AG08395 (cell line): ENCODE measurements at places on chromosomes 16 and 17.

DNA sequence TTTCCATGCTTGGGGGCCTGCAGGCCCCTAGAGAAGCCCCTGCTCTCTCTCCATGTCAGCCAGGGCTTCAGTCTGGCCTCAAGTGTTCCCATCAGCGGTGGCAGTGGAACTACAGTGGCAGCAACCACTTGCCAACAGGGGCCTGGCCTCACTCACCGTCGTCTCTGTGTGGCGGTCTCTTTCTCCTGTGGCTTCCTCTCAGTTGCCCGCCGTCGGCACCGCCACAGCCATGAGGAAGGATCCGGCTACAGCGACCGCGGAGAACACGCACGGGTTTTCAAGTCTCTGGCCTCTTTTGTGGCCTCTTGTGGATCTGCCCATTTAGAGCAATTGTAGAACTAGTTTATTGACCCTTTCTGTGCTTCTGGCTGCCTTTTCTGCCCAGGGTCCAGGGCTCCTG is 8.5 kb downstream of the ARMC7 start:
- no peak for DNase-seq

DNA sequence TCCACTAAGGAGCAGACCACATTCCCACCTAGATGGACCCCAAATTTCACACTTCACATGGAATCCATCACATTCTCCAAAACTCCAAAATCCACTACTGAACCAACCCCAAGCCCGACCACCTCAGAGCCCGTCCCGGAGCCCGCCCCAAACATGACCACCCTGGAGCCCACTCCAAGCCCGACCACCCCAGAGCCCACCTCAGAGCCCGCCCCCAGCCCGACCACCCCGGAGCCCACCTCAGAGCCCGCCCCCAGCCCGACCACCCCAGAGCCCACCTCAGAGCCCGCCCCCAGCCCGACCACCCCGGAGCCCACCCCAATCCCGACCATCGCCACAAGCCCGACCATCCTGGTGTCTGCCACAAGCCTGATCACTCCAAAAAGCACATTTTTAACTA is 1.6 kb downstream of the GP1BA start:
- no peak for DNase-seq

DNA sequence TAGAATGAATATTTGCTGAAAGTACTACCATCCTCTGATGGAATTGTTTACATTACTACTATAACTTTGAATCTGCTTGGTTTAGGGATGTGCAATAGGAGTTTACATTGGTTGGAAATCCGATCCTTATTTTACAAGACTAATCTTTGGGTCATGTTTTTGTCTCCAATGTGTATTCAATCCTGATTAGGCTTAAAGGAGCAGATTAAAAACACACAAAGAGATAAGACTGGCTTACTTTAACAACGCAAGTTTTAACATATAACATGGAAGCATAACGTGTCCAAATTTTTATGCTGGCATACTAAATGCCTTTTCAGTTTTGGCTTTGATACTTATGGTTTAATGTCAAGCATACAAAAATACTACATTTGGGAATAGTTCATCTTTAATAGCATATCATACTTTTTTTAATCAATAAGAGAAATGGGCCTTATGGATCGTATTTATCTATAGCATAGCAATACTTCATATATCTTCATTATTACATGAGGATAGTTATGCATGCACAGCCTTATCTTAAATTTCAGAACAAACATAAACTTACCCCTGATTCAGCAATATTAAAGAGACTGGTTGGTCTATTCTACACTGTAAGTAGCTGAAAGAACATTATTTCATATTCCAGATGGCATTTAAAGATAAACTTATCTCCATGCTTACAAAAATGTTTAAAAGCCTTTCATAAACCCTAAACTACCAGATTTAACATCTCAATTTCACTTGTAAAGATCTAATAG is 69.9 kb upstream of the NACA2 start:
- DNase-seq = no peak

DNA sequence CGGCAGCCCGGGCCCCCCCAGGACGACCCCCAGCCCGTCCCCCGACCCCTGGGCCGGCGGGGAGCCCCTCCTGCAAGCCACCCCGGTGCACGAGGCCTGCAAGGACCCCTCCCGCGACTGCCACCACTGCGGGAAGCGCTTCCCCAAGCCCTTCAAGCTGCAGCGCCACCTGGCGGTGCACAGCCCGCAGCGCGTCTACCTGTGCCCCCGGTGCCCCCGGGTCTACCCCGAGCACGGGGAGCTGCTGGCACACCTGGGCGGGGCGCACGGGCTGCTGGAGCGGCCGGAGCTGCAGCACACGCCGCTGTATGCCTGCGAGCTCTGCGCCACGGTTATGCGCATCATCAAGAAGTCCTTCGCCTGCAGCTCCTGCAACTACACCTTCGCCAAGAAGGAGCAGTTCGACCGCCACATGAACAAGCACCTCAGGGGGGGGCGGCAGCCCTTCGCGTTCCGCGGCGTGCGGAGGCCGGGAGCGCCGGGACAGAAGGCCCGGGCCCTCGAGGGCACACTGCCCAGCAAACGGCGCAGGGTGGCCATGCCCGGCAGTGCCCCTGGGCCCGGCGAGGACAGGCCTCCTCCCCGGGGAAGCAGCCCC is 15.6 kb upstream of the ZFPM1 start:
- DNase-seq = peak; percentile 58

DNA sequence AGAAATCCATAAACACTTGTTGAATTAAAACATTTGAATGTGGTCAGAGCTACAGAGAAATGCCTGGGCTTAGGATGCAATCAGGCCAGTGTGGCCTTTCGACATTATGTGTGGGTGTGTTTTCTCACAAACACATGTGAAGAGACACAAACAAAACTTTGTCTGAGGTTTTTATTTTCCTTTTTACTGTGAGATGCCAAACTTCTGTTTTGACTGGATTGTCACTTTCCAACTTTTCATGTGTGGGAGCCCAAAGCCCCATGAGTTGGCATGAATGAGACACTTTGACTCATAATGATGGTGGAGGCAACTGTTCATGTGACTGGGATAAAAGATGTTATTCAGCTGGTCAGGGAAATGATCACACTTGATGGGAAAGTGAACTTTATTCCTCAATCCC is 71.9 kb upstream of the GAS7 start:
- peak; percentile 58 for DNase-seq

GRCh38 chr17:52754838-52755237 is 596.3 kb upstream of the CA10 start:
- no peak for DNase-seq

- DNase-seq = peak; percentile 82
Measured at GRCh38 chr17:42142371-42142896, 12.4 kb downstream of the RAB5C start.

GRCh38 chr17:43309505-43310332 is 75.9 kb upstream of the RNU2-1 start:
- DNase-seq = no peak

- no peak for DNase-seq
Measured at GRCh38 chr16:28171816-28172215, 39.9 kb downstream of the XPO6 start.

DNA sequence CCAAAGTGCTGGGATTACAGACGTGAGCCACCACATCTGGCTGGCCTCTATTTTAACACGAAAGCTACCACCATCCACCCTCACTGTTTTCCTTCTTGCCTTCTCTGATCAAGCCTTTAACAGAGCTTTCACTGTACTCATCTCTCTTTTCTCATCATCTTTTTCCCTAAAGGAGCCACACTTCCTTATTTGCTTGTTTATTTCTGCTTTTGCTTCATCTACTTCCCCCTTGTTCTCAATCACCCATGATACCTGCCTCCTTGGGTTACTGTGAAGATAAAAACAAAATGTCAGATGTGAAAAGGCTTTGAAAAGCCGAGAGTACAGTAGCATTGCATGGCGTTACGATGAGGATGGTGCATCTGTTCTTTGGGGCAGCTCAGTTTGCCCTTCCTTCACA is 79.9 kb downstream of the ZNF18 start:
- no peak for DNase-seq

DNA sequence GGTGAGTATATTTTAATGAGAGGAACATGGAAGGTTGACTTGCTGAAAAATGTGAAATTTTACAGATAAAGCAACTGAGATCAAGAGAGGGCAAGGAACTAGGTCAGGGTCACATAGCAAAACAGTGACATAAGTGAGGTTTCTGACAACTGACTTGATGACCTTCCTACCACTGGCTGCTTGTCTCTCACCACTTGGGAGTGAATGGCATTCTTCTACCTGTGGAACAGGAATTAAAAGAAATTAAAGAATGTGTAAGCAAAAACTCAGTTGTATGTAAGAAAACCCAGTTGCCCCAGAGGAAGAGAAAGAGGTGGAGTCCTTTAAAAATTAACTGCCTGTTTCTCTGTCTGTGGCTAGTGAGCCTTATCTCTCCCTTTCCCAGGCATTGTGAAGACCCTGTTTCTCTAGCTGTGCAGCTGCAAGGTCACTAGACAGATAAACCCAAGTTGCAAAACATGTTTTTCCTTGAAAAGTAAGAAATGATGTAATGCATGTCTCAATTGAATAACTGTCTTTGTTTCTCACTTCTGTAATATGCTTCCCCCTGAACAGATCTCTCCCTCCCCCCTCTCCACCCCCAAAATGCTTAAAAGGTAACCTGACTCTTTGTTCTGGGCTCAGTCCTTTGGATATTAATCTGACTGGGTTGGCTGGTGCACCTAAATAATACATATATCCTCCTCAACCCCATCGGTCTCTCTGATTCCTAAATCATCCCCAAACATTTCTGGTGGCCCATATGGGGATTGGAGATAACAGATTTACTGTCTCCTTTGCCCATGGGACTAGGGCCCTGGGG is 23.4 kb downstream of the ACSM1 start:
- DNase-seq = no peak

DNA sequence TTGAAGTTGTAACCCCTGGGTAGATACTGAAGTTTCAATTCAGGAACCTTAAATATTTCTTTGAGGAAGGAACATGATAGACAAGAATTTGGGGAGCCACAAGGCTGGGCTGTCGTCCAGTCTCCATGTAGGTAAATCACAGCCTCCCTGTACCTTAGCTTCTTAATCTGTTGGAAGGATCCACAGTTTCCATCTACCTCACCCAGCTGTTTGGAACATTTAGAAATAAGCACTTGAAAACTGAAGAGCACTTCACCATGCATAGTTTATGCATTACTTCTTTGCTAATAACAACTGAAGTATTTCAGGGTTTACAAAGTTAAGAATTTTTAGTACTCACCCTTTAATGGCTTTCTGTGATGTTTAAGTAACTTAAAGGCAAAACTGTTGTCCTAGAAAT is 17.2 kb downstream of the TXNDC11 start:
- no peak for DNase-seq

DNA sequence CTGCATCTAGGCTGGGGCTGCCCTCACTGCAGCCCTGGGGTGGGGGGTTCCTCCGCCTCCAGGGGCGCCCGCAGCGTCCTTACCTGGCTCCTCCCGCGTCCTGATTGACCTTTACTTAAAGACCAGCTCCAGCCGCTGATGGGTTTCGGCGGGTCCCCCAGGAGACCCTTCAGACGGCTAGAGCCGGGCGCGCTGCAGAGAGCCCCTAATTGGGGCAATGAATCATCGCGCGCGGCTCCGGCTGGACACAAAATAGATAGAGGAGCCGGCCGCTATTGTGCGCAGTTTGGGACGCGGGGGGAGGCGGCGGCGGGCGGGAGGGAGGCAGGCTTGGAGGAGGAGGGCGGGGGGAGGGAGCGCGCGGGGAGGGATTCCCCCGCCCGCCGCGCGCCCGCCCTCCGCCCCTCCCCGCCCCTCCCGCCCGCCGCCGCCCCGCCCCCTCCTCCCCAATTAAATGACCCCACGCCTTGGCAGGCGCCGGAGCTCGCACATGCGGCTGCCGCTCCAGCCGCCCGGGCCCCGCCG is 56.5 kb upstream of the CIBAR2 start:
- peak; percentile 91 for DNase-seq

GRCh38 chr16:2365397-2366294 is 25.1 kb upstream of the ABCA3 start:
- peak; percentile 79 for DNase-seq

- DNase-seq = no peak
Measured at GRCh38 chr17:28655160-28655559, 6.5 kb downstream of the SDF2 start.

GRCh38 chr16:14961405-14962186 is 13.2 kb upstream of the PDXDC1 start:
- no peak for DNase-seq

DNA sequence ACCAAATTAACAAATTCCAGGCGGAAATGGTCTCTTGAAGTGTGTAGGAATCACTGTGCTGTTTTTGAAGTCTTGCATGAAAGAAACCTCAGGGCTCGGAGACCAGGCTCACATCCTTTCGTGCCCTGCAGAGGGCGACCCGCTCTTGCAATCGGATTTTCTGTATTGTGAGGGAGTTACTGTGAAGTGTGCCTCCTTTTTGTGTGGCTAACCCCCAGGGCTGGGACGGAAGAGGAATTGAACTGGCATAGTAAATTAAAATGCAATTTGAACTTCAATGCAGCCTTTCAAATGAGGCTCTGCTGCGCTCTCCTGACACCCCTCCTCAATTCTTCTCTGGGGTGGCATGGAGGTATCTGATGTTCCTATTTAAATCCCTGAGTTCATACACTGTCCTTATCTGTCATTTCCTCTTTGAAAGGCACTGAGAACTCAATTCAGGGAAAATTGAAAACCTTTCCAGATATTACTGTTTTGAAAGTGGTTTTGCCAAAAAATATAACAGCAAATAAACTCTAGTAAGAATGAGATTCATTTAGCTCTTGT is 51.5 kb upstream of the MGAT5B start:
- peak; percentile 68 for DNase-seq

DNA sequence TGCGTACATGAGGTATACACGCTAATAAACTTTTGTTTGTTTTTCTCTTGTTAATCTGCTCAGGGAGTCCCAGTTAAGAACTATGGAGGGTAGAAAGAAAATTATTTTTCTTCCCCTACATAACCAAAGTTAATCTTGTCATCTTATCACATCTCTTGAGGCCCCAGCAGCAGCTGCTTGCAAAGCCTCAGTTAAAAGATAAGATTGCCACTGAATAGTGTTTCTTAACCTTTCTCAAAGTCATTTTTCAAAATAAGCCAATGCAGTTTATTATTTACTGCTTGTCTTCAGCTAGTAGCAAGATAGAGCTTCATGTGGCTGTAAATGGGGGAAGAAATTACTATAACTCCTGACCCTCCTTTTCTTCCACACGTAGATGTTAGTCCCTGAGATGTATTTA is 21.5 kb upstream of the APOH start:
- no peak for DNase-seq

- DNase-seq = no peak
Measured at GRCh38 chr17:69764146-69764545, 310.9 kb upstream of the KCNJ16 start.

GRCh38 chr16:4790871-4791270 is 2.7 kb upstream of the SEPTIN12 start:
- DNase-seq = no peak

- no peak for DNase-seq
Measured at GRCh38 chr17:73623818-73624217, 20.4 kb downstream of the SDK2 start.

- no peak for DNase-seq
Measured at GRCh38 chr17:3679531-3680126, 11.0 kb downstream of the EMC6 start.
